Foreskin keratinocyte (primary cell): ENCODE measurements at places on chromosomes 6 and 20.

GRCh38 chr20:37907330-37907676 is 4.4 kb downstream of the VSTM2L start:
- no peak for DNase-seq

- no peak for DNase-seq
Observed at GRCh38 chr6:53214172-53214571, 65.5 kb upstream of the GCM1 start.

DNA sequence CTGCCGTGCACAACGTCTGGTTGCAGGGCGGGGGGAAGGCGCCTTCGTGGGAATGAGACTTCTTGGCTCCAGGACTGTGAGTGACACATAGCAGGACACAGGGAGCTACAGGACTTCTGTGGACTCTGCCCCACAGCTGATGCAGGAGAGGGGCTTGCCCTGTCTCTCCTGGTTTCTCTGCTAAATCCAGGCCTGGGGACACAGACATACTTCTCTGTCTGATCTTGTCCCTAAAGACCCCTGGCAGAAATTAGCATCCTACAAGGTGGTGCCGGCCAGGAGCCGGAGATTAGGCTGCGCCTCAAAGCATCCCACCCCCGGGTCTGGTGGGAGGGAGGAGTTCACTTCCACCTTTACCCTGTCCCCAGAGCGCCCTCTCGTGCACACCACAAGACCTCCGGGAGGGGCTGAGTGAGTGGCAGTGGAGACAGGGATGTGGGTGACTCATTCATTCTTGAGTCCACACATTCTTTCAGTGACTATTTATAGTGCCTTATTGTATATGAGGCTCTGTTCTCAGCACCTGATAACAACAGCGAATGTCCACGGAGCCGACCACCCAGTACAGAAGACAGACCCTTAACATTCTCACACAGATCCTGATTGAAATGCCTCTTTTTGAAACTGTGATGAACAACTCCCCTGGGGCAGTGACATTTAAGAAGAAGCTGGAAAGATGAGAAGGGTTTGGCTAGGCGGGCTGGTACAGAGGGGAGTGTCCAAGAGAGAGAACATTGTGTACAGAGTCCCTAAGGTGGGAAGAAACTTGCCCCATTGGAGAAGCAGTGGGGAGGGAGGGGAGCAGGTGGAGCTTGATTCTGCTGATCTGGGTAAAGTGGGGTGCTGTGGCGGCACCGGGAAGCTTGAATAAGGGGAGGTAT is 39.0 kb downstream of the GMPR start:
- peak; percentile 83 for DNase-seq

GRCh38 chr6:152727507-152727906 is 23.1 kb upstream of the VIP start:
- no peak for DNase-seq

DNA sequence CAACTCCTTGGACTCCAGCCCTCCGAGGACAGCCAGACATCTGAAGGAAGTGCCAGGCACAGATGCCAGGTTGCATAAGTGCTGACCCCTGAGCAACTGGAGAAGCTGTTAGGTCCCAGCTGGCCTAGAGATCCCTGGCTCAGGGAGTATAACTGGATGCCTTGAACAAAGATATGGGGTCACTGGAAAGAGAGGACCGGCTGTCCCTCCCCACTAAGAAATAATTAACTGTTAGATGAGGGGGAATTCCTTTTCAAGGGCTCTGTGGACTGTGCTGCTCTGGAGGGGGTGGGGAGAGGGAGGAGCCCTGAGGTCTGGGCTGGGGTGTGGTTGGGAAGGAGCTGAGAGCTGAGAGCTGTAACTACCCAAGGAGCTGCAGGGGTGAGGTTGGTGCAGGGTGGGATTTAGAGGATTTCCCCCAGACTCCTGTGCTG is 39.6 kb downstream of the HLA-F start:
- DNase-seq, result no peak

GRCh38 chr20:40806929-40807820 is 118.1 kb upstream of the MAFB start:
- DNase-seq, result no peak

- no peak for DNase-seq
Observed at GRCh38 chr6:98838975-98839374, 4.6 kb downstream of the POU3F2 start.

DNA sequence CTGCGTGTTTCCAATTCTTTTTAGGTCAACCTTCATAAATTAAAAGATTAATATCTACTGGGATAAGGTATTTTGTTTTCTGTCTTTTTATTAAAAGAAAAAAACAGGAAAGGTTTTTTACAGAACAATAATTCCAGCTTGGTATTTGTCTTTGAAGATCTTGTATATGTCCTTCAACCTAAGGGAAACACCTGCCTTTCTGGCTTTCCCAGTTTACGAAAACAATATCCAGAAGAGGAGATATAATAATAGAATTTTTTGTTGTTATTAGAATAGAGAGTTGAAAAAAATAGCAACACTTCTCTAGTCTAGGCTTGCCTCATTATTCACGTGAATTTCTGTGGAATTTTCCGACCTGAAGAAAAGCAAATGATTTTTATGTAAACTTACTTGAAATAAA is 37.9 kb upstream of the CCN2 start:
- no peak for DNase-seq

DNA sequence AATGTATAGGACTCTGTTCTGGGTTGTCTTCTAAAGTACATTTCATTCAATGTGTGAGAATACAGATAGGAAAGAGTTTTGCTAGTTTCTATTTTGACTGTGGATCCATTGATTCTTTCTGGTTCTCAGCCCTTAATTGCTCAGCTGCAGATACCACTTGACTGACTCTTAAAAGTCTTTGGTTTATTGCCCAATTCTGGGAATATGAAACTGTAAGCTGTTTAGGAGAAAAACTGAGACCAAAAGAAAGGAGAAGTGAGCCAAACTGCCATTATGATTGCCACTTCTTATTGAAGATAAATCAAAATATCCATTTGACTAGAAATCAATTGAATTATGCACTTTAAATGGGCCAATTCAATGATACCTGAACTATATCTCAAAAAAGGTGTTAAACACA is 211.4 kb downstream of the ESR1 start:
- DNase-seq, result no peak

- DNase-seq, result no peak
Observed at GRCh38 chr6:124658053-124658452, 304.2 kb upstream of the RNF217 start.

- no peak for DNase-seq
Observed at GRCh38 chr6:110514818-110515217, 38.4 kb upstream of the SLC22A16 start.

DNA sequence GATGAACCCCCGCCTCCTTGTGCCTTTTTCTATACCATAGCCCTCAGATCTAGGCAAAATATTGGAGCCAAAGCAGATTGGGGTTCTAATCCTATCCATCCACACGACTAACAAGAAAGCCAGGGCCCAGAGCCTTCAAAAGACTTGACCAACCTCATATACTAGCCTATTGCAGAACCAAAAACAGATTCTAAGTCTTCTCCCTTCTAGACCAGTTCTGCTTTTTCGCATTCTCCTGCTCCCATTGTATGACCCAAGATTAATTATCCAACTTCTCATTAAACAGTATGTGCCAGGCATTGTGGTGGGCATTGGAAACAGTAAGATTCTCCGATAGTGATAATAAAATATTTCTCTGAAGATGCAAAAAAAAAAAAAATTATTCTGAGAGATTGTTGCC is 113.7 kb upstream of the JARID2 start:
- DNase-seq, result no peak

DNA sequence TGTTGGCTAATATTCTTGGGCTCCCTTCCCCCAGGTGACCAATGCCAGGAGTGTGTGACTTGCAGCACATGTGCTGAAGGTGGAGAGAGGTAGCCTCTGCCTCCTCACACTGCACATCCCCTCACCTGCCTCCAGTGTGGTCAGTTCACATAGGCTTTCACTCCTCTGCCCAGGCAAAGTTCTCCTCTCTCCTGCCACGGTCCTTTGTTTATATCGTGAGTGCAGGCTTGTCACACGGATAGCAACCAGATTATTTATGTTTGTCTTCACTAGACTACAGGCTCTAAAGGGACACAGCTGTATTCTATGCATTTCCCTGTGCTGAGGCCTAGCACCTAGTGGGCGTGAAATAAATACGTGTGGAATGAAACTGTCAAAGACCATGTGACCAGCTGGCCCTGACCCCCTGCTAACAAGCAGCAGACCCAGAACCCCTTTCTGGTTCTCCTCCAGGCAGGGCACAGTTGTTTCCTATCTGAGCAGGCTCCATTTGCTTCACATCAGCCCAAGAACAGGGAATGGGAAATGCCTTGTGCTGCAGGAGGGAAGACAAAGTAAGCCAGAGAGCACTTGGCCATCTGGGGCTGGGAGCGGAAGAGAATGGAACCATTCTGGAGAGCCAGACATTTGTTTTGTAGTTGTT is 42.3 kb downstream of the UNC5CL start:
- no peak for DNase-seq

DNA sequence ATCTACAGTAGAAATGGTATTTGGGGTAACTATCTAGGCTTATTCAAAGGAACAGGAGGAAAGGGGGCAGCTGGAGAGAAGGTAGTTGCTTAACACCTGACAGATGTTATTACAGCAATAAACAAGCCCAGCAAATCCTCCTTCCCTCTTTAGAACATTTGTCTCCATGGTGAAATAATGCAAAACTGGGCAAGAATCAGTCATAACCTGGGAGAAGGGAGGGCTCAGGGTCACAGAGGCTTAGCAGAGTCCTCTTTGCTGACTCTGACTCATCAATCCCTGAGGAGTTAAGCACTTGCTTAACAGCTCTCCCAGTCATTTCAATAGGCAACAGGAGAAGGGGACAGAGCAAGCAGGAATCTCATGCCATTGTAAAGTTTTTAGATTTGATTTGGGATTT is 230.3 kb downstream of the IBTK start:
- DNase-seq, result peak; percentile 89

GRCh38 chr6:8238773-8239683 is 136.7 kb upstream of the EEF1E1 start:
- no peak for DNase-seq

DNA sequence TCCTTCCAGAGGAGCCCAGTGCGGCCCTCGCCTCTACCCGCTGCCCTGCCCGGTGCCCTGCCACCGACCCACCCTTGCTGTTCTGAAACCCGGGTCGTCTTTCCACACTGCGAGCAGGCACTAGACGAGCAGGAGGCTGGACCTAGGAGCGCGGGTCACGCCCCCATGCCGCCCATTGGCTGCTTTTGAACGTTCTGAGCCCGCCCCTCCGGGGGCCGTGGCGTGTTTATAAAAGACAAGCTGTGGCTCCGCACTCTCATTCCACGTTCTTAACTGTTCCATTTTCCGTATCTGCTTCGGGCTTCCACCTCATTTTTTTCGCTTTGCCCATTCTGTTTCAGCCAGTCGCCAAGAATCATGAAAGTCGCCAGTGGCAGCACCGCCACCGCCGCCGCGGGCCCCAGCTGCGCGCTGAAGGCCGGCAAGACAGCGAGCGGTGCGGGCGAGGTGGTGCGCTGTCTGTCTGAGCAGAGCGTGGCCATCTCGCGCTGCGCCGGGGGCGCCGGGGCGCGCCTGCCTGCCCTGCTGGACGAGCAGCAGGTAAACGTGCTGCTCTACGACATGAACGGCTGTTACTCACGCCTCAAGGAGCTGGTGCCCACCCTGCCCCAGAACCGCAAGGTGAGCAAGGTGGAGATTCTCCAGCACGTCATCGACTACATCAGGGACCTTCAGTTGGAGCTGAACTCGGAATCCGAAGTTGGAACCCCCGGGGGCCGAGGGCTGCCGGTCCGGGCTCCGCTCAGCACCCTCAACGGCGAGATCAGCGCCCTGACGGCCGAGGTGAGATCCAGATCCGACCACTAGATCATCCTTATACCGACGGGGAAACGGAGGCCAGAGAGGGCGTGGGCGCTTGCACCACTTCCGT is at the start of gene ID1:
ID1 (plus strand) TSS at position 259 of the 871 bp plus-strand sequence; CDS start at position 358, 99 bp downstream.
- peak; percentile 83 for DNase-seq

DNA sequence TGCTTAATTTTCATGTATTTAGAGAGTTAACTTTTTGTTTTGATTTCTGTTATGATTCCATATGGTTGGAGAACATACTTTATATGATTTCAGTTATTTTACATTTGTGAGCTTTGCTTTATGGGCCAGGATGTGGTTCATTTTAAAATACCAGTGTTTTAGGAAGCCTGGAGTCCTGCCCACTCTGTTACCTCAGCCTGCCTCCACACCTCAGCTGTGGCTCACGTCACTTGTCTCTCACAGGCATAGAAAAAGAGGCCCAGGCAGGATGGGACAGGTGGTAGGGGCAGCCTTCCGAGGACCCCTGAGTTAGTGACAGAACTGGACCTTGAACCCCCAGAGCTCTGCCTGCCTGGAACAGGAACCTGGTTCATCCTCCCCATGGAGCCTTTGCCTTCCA is 16.0 kb downstream of the PSMF1 start:
- no peak for DNase-seq

DNA sequence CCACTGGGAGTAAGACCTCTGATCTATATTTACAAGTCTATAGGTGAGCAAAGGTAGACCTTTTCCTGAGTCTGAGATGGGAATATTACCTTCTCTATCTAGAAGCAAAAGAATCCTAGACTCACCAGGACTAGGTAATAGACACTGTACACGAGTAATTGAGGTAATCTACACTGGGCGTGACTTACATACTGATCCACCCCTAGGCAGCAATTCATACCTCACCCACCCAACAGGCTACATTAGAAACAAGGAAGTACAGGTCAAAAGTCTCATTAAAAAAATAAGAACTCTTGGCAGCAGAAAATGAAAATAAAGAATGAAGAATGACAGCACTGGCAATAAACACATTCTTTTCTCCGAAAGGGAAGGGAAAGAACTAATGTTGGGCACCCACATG is 7.6 kb downstream of the CSNK2A1 start:
- no peak for DNase-seq

GRCh38 chr6:138653435-138653834 is 120.1 kb upstream of the CCDC28A start:
- no peak for DNase-seq

DNA sequence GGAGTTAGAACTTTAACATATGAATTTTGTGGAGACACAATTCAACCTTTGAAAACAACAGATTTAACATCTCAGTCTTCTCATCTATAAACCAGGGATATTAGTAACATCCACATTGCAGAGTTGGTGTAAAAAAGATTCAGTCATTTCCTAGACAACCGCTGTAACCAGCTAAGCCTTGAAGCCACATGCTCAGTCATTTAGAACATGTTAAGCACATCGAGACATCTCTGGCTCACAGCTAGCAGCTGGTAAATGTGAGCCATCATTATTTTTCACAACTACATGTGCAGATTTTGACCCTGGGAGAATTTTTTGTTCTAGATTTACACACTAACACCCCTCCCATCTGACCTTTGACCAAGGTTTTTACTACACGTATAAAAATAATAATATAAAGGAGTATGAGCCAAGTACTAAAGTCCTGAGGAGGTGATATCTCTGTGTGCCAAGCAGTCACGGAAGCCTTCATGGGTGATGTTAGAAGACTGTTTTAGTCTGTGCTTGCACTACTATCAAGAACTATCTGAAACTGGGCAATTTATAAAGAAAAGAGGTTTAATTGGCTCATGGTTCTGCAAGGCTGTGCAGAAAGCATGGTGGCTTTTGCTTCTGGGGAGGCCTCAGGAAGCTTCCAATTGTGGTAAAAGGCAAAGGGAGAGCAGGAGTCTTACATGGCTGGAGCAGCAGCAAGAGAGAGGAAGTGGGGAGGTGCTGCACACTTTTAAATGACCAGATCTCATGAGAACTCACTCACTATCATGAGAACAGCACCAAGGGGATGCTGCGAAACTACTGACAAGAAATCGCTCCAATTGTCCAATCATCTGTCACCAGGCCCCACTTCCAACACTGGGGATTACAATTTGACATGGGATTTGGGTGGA is 48.7 kb upstream of the IL20RA start:
- DNase-seq, result no peak

- DNase-seq, result peak; percentile 31
Observed at GRCh38 chr6:75600768-75601167, 912 bp upstream of the SENP6 start.

- no peak for DNase-seq
Observed at GRCh38 chr6:128686084-128686483, 165.7 kb upstream of the PTPRK start.
